ENCODE measurements at places on chromosomes 5 and 9. TPM values are rescaled to one million over a fixed set of nuclear protein-coding genes. Genes with fewer than 3 reads are reported as not detected.

GRCh38 chr5:35470866-35471265 is 146.8 kb upstream of the SPEF2 start:
- DNase-seq = no peak

Gene PRDM9
- not detected for total RNA-seq

GRCh38 chr5:176785184-176786145 is 24.9 kb upstream of the UNC5A start:
- no peak for DNase-seq

DNA sequence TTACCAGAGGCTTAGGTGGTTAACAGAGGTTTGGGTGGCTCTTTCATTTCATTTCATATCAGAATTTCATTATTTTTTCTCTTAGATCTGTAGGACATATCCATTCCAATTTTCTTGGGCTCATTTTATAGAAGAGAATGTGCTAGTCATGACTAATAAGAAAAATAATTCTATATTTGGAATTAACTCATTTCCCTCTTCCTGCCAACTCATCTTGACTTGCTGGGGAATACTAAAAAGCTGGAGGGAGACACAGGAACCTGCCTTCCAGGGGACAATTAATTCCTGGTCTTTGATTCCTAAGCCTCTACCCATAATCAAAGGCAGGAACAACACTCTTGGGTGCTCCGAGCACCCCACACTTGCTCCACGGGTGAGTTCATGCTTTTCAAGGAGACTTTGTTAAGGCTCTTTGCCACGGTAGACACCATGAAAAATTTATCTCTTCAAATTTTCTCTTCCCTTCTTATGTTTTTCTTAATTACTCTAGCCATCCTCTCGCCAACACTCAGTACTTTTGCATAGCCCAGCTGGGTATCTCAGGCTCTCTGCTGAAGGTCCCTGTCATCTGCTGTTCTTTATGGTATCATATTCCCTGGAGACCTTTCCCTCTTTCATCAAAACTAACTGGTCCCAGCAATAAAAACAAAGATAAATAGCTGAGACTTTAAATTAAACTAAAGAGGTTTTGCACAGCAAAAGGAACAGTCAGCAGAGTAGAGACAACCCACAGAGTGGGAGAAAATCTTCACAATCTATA is 273.9 kb downstream of the NPR3 start:
- no peak for DNase-seq

DNA sequence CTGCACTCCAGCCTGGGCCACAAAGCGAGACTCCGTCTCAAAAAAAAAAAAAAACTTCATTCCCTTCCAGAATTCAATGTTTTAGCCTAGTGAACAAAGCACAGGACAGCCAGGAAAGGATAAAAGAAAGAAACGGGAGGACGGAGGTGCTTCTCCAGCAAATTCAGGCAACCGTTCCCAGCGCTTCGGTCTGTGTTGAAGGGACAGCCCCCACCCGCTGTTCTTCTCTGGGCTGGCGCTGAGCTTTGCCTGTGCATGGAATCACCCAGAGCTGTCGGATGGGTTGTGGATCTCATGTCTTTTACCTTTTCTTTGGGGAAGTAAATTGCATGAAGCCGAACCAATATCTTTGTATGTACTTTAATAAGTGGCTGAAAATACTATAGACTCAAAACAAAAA is 248.4 kb upstream of the IRX2 start:
- DNase-seq = no peak

Gene MARCOL
- not detected for total RNA-seq

Gene MLANA
- not detected for total RNA-seq

- DNase-seq = no peak
Observed at GRCh38 chr5:133995341-133995740, 9.4 kb downstream of the VDAC1 start.

Gene SLC25A48
- 0.40 TPM for total RNA-seq

Gene SLC36A3
- not detected for total RNA-seq

DNA sequence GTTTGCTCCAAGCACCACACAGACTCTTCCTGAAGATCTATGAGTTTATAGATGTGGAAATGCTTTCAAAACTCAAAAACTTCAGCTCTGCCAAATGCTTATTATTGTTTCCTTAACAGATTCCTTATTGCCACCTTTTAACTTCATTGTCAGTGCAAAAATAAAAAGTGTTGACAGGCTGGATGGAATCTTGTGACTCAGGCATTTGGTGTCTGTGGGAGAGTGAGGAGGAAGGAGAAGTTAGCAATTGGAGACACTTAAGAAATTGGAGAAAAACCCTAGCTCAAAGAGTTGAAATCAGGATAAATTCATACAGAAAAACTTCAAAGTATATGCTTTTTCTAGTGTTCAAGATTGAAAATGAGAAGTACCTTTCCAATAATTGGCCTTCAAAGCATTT is 140.6 kb upstream of the PUM3 start:
- DNase-seq = no peak

Gene TSSK1B
- under 0.01 TPM for total RNA-seq

- DNase-seq = no peak
Observed at GRCh38 chr5:14700478-14701436, 36.2 kb downstream of the OTULIN start.
